ENCODE measurements at places on chromosomes 2 and 18. TPM values are rescaled to one million over a fixed set of nuclear protein-coding genes. Genes with fewer than 3 reads are reported as not detected.

GRCh38 chr2:204973616-204974015, 428.3 kb downstream of the PARD3B start:
- H3K36me3 ChIP-seq = peaks cover 2% of the 10 kb centered on the region
- peaks cover 18% of the 10 kb centered on the region for H3K4me1 ChIP-seq
- H3K27ac ChIP-seq = peak overlapping the region; percentile 78
- no peak for DNase-seq
- no peaks in the 10 kb centered on the region for H3K27me3 ChIP-seq
- H3K4me3 ChIP-seq = no peak overlapping the region

GRCh38 chr2:120480346-120480902, 134.5 kb downstream of the INHBB start:
- no peak for DNase-seq
- H3K36me3 ChIP-seq = no peaks in the 10 kb centered on the region
- no peak overlapping the region for H3K4me3 ChIP-seq
- H3K27ac ChIP-seq = no peak overlapping the region

Gene ANKRD23
- 7.6 TPM for total RNA-seq

- DNase-seq = no peak
- H3K4me1 ChIP-seq = no peaks in the 10 kb centered on the region
- H3K36me3 ChIP-seq = no peaks in the 10 kb centered on the region
- no peak overlapping the region for H3K4me3 ChIP-seq
These were observed 754.6 kb upstream of the SOX11 start for GRCh38 chr2:4937550-4937949.

Gene SKOR2
- total RNA-seq = not detected

DNA sequence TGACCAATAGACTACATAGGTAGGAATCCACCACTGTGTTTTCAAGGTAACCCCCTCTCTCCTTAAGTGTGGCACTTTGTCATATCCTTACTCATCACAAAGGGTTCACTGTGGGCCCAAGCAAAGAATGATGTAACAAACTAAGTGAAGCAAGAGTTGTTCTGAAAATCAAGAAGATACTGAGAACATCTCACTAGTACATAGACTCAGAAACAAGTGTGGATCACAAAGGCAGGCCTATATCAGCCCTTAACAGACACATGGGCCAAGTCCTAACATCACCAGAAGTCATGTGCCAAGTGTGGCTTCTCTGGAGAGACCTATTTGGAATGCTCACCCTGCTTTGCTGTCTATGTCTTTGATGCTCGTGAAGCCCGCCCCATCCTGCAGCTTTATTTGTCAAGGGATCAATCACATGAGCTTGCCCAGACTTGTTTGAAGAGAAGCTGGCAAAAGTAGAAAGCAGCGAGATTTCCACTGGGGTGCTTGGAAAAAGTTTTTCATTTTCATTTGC, 131.2 kb upstream of the TTC39C start:
- H3K4me3 ChIP-seq = no peak overlapping the region
- peaks cover 10% of the 10 kb centered on the region for H3K27me3 ChIP-seq
- DNase-seq = no peak
- H3K36me3 ChIP-seq = peaks cover 10% of the 10 kb centered on the region

Gene IL18RAP
- total RNA-seq = 6.0 TPM

GRCh38 chr2:134505446-134505845, 213.4 kb downstream of the TMEM163 start:
- H3K4me3 ChIP-seq = no peak overlapping the region
- no peaks in the 10 kb centered on the region for H3K36me3 ChIP-seq
- H3K4me1 ChIP-seq = peaks cover 2% of the 10 kb centered on the region
- H3K27me3 ChIP-seq = peaks cover under 1% of the 10 kb centered on the region

Gene AGAP1
- 7.6 TPM for total RNA-seq

DNA sequence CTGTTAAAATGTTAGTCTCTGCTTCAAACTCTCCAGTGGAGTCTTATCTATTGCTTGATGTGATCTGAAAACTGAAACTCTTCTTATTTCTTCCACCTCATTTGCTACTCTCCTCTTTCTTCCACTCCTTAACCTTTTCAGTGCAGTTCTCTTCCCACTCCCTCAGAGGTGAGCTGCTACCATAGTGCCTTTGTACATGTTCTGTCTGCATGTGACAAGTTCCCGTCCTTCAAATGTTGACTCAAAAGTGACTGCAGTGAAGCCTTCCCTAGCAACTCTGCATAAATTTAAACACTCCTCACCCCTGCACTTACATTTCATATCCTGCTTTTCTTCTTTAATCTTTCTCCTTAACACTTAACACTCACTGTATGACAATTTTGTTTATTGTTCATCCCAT, 12.1 kb downstream of the SGO2 start:
- H3K4me3 ChIP-seq = no peak overlapping the region
- H3K4me1 ChIP-seq = peaks cover 2% of the 10 kb centered on the region
- H3K27me3 ChIP-seq = no peaks in the 10 kb centered on the region
- no peak for DNase-seq

Gene RGPD8
- total RNA-seq = 60.6 TPM

GRCh38 chr2:59986511-59986910, 566.9 kb downstream of the BCL11A start:
- no peak for DNase-seq
- H3K27me3 ChIP-seq = no peaks in the 10 kb centered on the region
- H3K4me3 ChIP-seq = no peak overlapping the region
- H3K36me3 ChIP-seq = no peaks in the 10 kb centered on the region
- H3K4me1 ChIP-seq = no peaks in the 10 kb centered on the region
- no peak overlapping the region for H3K27ac ChIP-seq

DNA sequence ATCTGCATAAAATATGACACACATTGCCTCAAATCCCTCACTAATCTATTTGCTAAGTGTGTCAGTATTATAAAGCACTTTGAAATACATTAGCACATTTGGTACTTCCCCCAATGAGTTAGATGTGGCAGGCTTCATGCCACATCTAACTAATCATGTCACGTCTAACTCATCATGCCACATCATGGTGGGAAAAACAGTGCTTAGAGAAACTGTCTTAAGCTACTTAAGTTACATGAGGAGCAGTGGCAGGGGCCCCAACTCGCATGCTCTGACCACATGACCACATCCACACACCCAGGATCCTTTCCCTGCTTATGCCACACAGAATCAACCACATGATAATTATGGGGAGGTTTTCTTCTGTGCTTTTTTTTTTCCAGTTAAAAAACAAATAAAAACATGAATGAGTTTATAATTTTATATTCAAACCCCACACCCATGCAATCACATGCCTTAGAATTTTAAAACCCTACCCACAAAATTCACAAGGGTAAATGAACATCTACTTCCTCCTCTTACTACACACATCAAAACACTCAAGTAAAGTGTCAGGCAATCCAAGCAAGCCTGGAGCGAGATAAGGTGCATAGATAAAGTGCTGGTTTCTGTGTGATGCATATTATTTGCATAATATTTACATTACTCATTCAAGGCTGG, 1.6 kb downstream of the ABCA12 start:
- no peak overlapping the region for H3K4me3 ChIP-seq
- H3K4me1 ChIP-seq = no peaks in the 10 kb centered on the region
- peaks cover 2% of the 10 kb centered on the region for H3K36me3 ChIP-seq
- H3K27ac ChIP-seq = no peak overlapping the region
- H3K27me3 ChIP-seq = peaks cover 33% of the 10 kb centered on the region
- no peak for DNase-seq

GRCh38 chr2:72991980-72992733, 74.8 kb downstream of the EMX1 start:
- no peak overlapping the region for H3K4me3 ChIP-seq
- peaks cover 6% of the 10 kb centered on the region for H3K4me1 ChIP-seq

Gene FAM228A
- total RNA-seq = 0.52 TPM

- peaks cover 2% of the 10 kb centered on the region for H3K36me3 ChIP-seq
- H3K4me1 ChIP-seq = peaks cover 66% of the 10 kb centered on the region
- no peaks in the 10 kb centered on the region for H3K27me3 ChIP-seq
- DNase-seq = no peak
These were observed 7.6 kb downstream of the ITGA6 start for GRCh38 chr2:172434821-172435605.

- H3K4me1 ChIP-seq = peaks cover 25% of the 10 kb centered on the region
- peaks cover 3% of the 10 kb centered on the region for H3K36me3 ChIP-seq
- no peak overlapping the region for H3K4me3 ChIP-seq
- no peak for DNase-seq
These were observed 12.8 kb upstream of the SMCHD1 start for GRCh38 chr18:2642771-2643170.

Gene ALLC
- not detected for total RNA-seq

DNA sequence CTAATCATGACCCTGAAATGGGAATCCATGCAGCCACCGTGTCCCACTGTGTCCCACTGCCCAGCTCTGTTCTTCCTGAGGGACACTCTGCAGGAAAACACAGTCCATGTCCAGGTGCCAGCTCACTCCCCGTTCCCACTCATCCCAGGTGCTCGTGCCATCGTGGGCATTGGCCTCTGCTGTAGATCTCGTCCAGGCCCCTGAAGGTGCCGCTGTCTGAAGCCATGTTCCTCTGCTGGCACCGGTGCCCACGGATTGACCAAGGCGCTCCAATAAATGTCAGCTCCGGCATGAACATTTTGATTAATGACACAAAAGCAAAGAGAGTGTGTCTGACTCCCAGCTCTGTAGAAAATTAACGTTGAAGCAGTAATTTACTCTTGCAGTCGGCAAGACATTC, 280.1 kb upstream of the SALL3 start:
- DNase-seq = no peak
- no peak overlapping the region for H3K4me3 ChIP-seq
- no peaks in the 10 kb centered on the region for H3K27me3 ChIP-seq
- H3K27ac ChIP-seq = no peak overlapping the region
- no peaks in the 10 kb centered on the region for H3K4me1 ChIP-seq

Gene SLC66A2
- total RNA-seq = 43.6 TPM

GRCh38 chr2:20933714-20934113, 110.2 kb downstream of the APOB start:
- no peak overlapping the region for H3K27ac ChIP-seq
- no peak overlapping the region for H3K4me3 ChIP-seq
- H3K36me3 ChIP-seq = no peaks in the 10 kb centered on the region
- DNase-seq = no peak
- peaks cover 55% of the 10 kb centered on the region for H3K27me3 ChIP-seq

Gene CFC1
- not detected for total RNA-seq

GRCh38 chr2:105755895-105756294, 11.2 kb downstream of the NCK2 start:
- no peaks in the 10 kb centered on the region for H3K27me3 ChIP-seq
- peak overlapping the region; percentile 86 for H3K4me3 ChIP-seq
- H3K27ac ChIP-seq = peak overlapping the region; percentile 99

GRCh38 chr2:159195697-159196096, 90.8 kb downstream of the WDSUB1 start:
- H3K27ac ChIP-seq = no peak overlapping the region
- peaks cover 5% of the 10 kb centered on the region for H3K4me1 ChIP-seq
- no peak overlapping the region for H3K4me3 ChIP-seq
- no peaks in the 10 kb centered on the region for H3K27me3 ChIP-seq

DNA sequence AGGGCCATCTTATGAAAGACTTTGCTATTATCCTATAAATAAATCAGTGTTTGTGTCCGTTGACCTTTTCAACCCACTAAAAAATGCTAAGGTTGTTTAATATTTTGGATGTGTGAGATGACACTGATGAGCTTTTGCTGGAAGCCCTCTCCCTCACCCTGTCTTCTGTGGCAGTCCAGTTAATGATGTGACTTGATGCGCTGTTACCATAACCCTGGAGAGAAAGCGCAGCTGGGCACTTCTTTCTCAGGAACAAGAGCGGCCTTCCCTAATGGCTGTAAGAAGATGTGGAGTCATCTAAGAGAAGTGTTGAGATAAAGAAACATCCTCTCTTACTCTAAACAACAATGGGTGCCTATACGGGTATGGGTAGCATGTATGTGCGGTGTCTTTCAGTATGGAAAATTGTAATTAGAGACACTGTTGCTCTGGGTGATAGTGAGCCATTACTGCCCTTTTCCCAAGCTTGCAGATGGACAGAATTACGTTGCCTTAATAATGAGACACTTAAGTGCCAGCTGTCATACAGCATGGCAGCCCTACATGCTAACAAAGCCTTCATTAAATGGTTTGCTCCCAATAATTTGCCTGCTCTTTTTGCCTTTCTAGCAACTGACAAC, 165.6 kb upstream of the NABP1 start:
- DNase-seq = no peak
- H3K4me3 ChIP-seq = no peak overlapping the region
- peaks cover 16% of the 10 kb centered on the region for H3K27me3 ChIP-seq
- H3K27ac ChIP-seq = no peak overlapping the region

- no peaks in the 10 kb centered on the region for H3K27me3 ChIP-seq
- peak overlapping the region; percentile 25 for H3K27ac ChIP-seq
- H3K4me3 ChIP-seq = no peak overlapping the region
- DNase-seq = no peak
- H3K36me3 ChIP-seq = no peaks in the 10 kb centered on the region
These were observed 159.7 kb downstream of the SMAD7 start for GRCh38 chr18:48790869-48791635.

- H3K27me3 ChIP-seq = no peaks in the 10 kb centered on the region
- peaks cover 4% of the 10 kb centered on the region for H3K4me1 ChIP-seq
- no peaks in the 10 kb centered on the region for H3K36me3 ChIP-seq
- H3K4me3 ChIP-seq = no peak overlapping the region
- DNase-seq = no peak
- no peak overlapping the region for H3K27ac ChIP-seq
These were observed 8.6 kb upstream of the ZNF24 start for GRCh38 chr18:35352778-35353177.

Gene PUM2
- 114 TPM for total RNA-seq

GRCh38 chr2:36808386-36809068, 112.0 kb downstream of the VIT start:
- no peaks in the 10 kb centered on the region for H3K36me3 ChIP-seq
- H3K27ac ChIP-seq = no peak overlapping the region
- no peaks in the 10 kb centered on the region for H3K4me1 ChIP-seq
- no peak overlapping the region for H3K4me3 ChIP-seq
- DNase-seq = no peak
- peaks cover 16% of the 10 kb centered on the region for H3K27me3 ChIP-seq

DNA sequence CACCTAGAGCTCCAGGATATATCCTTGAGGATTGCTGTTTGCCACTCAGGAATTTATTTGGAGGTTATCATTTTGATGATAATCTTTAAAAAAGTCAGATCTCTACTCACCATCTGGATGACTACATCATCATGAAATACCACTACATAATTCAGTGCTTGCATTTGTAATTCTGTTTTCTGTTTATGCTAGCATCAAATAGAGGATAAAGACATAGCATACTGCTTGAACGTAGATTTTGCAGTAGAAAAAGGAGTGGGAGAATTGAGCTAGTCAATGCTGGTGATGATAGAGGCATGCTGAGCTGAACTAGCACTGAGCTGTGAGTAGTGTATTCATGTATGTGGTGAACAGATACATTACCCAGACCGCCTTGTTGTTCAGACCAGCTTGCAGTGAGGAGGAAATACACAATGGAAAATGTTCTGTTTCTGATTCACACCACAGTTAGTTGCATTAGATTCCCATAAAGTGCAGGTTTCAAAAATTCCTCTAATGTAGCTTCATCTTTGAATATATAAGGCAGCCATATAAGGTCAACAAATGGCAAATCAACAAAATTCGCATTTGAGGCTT, 68.8 kb upstream of the CDC42EP3 start:
- H3K4me1 ChIP-seq = no peaks in the 10 kb centered on the region
- no peak for DNase-seq
- H3K36me3 ChIP-seq = peaks cover 2% of the 10 kb centered on the region
- no peak overlapping the region for H3K4me3 ChIP-seq
- no peak overlapping the region for H3K27ac ChIP-seq

Gene HNMT
- total RNA-seq = 0.60 TPM

Gene SALL3
- not detected for total RNA-seq
